ENCODE measurements at places on chromosomes 5 and 9.

- DNase-seq = no peak
Observed at GRCh38 chr9:137286975-137287383, 9.5 kb downstream of the TOR4A start.

DNA sequence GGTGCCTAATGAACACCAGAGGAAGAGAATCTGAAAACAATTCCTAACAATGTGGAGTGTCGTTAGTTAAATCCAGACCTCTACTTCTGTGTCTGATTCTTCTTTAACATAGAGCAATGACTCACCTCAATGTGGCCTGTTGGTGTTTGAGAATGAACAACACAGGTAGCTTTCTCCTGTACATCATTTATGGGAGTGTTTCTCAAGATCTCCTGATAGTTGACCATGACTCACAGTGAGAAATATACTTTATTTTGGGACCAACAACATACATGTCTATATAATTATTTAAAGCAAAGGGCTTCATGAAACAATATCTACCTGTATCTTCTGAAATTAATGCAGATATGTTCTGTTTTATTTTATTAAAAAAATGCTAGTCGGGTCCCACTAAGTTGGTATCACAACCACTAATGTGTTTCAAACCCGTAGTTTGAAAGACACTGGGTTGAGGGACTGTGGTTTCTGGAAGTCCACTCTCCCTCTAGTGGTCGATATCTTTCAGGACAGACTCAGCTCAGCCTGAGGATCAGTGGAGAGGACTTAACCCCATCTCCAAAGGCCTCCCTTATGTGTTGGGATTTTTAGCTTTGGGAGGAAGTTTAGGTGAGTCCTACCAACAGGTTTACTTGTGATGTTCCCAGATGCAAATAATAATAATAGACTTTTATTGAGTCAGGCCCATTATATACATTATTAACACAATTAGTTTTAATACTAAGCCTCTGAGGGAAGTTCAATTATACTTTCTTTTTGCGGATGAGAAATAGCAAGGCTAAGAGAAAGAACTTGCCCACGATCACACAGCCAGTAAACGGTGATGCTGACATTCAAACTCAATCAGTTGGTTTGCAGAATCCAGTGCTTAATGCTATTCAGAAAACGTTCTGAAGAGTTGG, 70.0 kb upstream of the KLF9 start:
- no peak for DNase-seq

- DNase-seq = peak; percentile 94
Observed at GRCh38 chr5:912280-913091, 19.8 kb downstream of the TRIP13 start.

GRCh38 chr9:23563517-23563916, 262.5 kb downstream of the ELAVL2 start:
- peak; percentile 64 for DNase-seq

GRCh38 chr5:24365406-24365805, 279.4 kb downstream of the CDH10 start:
- DNase-seq = no peak

- no peak for DNase-seq
Observed at GRCh38 chr9:110623462-110624025, 44.0 kb upstream of the SVEP1 start.

DNA sequence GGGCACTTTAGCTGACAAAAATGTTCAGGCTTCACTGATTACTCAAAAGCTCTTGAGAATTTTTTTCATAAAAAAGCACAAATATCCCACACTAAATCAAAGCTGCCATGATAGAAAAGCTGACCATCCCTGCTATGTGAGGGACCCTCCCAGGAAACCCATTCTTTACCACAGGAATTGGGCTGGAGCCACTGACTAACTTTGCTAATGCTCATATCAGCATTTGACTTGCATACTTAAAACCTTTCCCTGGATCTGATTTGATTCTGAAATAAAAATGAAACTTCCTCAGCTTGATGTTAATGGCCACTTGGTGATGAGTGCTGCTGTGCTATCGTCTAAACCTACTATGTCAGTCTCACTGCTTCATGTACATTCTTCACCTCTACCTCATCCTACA, 243.6 kb downstream of the PRELID2 start:
- DNase-seq = no peak

Data from skeletal muscle cell (primary cell).